ENCODE measurements at places on chromosomes 16 and 17.

- no peak for DNase-seq
These were observed 177.0 kb upstream of the C16orf82 start for GRCh38 chr16:26889740-26890139.

- no peak for DNase-seq
These were observed 7.6 kb downstream of the SPNS2 start for GRCh38 chr17:4506175-4506813.

- DNase-seq: no peak
These were observed 23.4 kb downstream of the CYLD start for GRCh38 chr16:50765260-50765659.

DNA sequence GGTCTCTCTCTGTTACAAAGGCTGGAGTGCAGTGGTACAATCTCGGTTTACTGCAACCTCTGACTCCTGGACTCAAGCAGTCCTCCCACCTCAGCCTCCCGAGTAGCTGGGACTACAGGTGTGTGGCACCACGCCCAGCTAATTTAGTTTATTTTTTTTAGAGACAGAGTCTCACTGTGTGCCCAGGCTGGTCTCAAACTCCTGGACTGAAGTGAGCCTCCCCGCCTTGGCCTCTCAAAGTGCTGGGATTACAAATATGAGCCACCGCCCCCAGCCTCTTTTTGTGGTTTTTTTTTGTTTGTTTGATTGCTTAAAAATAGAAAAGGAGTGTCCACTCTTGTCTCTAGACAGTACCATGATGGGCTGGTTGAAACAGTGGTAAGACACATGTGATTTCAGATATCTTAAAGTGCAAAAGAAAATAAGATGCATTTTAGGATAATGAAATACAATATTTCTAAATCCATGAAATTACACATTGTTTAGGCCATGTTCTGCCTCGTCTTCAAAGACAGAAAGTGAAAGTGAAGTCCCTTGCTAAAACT lies 27.4 kb downstream of the KIAA0513 start:
- no peak for DNase-seq

DNA sequence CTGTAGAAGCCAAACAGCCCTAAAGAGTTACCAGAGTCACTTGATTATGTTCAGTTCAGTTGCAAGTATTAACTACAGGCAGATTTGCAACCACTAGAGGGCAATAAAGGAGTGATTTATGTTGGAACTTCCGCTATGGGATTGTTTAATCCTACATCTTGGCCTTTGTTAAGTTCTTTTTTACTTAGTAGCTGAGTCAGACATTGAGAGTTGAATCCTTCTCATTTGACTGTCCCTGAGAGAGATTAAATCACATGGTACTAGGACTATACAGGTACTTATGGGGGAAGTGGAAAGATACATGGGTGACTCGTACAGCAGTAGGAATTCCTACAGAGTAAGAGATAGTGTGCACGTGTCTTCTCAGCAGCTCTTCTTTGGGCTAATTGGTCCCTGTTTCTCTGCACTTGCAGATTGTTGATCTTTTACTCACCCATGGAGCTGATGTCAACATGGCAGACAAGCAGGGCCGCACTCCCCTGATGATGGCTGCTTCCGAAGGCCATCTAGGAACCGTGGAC lies 40.3 kb downstream of the CYB561 start:
- peak; percentile 62 for DNase-seq

DNA sequence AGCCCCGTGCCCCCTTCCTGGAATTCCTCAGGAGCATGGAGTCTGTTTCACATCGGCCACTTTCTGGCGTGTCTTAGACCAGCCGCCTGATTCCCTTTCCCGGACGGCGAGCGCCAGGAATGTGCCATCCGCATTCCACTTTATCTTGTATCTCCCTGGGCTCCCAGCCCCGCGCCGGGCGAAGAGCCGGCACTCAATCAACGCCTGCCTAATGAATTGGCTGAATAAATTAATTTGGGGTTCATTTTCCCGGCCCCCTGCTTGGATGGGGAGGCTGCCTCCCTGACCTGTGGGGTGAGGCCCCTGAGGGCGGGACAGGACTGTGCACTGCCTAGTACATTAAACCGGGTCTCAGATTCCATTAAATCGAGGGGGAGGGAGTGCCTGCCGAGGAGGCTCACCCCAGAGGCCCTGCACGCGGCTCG lies 282.3 kb upstream of the TNRC6C start:
- DNase-seq: no peak

GRCh38 chr17:78780335-78780734 lies 1.7 kb downstream of the CYTH1 start:
- DNase-seq: no peak

DNA sequence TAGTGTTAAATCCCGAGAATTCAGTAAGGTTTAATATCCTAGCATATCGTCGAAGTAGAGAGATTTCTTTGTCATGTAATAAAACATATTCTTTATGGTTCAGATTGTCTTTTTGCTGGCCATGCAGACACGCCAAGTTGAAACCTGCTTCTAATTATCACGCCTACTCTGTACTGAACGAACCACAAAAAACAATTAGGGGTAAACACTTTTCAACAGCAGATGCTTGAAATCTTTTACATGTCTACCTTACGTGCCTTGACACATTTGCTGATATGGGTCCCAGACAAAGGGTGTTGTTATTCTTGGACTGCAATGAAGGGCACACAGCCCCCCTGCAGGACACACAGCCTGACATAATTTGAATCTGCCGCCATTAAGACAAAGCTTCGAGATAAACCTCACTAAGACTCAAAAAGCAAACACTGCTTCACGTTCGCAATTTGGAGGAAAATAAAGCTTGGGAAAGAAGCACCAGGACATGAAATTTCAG lies 13.3 kb downstream of the WIPI1 start:
- DNase-seq: no peak

GRCh38 chr16:72985148-72985941 lies 62.6 kb downstream of the ZFHX3 start:
- DNase-seq: no peak

Data from HCT116 (cell line).